ENCODE measurements at places on chromosomes 6 and 20.

DNA sequence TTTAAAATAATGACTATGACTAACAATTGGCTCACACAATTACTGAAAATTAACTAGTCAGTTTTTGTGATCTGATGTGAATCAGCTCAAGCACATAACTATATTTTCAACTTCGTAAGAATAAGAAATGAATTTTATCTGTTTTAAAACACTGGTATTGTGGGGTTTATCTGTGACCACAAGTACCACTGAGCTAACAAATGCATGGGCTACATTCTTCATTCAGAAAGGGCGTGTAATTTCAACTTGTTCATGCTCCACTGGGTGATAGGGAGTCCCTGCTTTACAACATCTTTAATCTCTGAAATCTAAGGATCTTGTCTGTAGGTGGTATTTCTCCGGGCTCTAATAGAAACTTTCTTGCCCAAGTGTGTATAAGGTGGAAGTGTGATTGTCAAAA lies 1311.5 kb upstream of the GJE1 start:
- DNase-seq: no peak

- no peak for DNase-seq
Measured at GRCh38 chr6:87932361-87932760, 115.3 kb upstream of the SPACA1 start.

GRCh38 chr20:58791286-58791685 lies 59.4 kb downstream of the GNAS-AS1 start:
- no peak for DNase-seq

- peak; percentile 81 for DNase-seq
Measured at GRCh38 chr20:9269280-9269971, 200.5 kb downstream of the PLCB4 start.

DNA sequence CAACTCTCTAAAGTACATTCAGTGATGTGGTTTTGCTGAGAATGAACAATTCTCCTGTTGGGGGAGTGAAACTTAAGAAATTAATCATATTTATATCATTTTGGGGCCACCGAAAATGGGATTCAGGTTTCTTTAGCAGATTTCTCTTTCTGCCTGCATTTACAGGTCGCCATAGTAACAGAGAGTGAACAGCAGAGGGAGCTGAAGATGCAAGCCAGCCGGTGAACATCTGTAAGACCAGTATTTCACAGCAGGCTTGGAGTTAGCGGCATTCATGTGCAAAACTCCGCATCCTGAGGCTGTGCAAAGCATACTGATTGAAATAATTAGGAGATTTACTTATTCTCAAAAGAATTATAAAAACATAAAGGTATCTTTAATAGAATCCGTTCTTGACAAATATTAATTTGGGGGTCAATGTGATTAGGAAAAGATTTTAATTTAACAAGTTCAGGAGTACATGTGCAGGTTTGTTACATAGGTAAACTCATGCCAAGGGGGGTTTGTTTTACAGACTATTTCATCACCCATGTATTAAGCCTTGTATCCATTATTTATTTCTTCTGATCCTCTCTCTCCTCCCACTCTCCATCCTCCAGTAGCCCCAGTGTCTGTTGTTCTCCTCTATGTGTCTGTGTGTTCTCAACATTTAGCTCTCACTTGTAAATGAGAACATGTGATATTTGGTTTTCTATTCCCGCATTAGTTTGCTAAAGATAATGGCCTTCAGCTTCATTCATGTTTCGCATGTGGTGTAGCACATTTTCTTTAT lies 17.8 kb upstream of the HSF2 start:
- peak; percentile 83 for DNase-seq

DNA sequence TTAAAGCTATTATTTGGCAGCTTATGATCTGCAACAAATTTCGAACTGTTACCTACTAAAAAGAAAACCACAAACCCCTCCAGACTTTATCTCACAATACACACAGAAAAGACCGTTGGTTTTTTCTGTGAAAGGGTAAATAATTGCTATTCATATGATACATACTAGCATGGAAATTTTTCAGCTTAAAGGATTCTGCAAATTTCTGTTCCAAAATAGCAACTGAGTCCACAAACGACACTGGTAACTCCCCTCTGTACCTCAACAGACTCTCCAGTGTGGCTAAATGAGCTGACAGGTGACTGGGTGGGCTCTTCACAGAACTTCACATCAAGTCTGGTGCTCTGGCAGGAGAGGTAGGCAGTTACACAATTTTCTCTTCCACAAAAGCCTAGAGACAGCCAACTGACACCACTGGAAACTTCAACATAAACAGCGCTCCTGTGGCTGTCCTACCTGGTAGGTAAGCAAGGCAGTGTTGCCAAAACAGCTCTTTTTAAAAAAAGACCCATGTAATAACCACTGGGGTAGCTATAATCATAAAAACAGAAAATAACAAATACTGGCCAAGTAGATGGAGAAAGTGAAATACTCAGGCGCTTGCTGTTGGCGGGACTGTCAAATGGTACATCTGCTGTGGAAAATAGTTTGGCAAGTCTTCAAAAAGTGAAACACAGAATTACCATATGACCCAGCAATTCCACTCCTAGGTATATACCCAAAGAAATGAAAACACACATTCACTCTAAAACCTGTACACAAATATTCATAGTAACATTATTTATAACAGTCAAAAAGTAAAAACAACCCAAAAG lies 37.8 kb downstream of the ELOVL5 start:
- peak; percentile 47 for DNase-seq

GRCh38 chr6:112822769-112823168 lies 475.6 kb downstream of the RFPL4B start:
- DNase-seq: no peak

- no peak for DNase-seq
Measured at GRCh38 chr6:14128746-14129145, 11.2 kb downstream of the CD83 start.

- no peak for DNase-seq
Measured at GRCh38 chr6:37985355-37985754, 165.8 kb downstream of the ZFAND3 start.

GRCh38 chr6:123323452-123324329 lies 313.1 kb downstream of the TRDN start:
- DNase-seq: peak; percentile 60

DNA sequence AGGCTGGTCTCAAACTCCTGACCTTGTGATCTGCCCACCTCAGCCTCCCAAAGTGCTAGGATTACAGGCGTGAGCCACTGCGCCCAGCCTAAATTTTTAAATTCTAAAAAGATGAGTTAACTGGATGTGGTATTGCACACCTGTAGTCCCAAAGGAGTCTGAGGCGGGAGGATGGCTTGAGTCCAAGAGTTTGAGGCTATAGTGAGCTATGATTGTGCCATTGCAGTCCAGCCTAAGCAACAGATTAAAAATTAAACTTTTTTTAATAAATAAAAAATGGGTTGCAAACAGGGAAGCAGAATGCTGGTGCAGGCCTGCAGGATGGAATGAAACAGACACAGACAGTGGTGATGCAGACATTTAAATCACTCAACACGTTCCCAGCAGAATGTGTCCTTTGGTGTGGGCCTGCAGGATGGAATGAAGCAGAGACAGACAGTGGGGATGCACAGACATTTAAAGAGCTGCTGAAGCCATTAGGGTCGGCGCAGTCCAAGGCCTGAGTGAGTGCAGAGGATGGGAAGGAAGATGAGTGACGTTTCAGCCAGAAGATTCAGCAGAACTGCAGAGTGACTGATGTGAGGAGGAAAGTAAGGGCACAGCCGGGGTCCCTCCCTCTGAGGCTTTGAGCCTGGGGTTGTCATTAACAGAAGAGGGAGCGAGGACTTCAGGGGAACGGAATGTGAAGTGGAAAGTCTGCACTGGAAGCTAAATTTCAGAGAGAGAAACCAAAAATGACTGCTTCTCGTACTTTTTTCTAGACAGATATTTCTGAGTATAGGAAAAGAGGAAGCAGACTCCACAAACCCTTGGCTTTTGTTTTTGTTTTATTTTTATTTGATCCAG lies 117.5 kb downstream of the RIN2 start:
- DNase-seq: no peak

DNA sequence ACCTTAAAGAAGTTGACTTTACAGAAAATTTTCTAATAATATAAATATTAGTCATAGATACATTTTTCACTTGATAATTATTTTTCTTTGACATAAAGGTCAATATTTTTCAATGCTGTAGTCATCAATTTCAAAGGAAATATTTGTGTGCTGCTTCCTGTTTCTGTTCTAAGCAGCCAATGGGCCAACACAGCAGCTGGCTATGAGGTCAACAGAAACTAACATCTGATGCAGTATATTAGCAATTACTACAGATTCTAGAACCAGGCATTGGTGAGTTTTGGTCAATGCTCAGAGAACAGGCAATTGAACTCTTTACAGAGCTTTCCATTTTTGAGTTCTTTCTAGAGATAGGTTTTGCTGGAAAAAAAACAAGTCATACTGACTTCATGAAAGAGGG lies 669.6 kb upstream of the NRSN1 start:
- peak; percentile 36 for DNase-seq

Data from iris pigment epithelial cell (primary cell).